ENCODE measurements at places on chromosomes 7 and 10.

- no peak for DNase-seq
These were observed 240.3 kb upstream of the KLF6 start for GRCh38 chr10:4025339-4025738.

DNA sequence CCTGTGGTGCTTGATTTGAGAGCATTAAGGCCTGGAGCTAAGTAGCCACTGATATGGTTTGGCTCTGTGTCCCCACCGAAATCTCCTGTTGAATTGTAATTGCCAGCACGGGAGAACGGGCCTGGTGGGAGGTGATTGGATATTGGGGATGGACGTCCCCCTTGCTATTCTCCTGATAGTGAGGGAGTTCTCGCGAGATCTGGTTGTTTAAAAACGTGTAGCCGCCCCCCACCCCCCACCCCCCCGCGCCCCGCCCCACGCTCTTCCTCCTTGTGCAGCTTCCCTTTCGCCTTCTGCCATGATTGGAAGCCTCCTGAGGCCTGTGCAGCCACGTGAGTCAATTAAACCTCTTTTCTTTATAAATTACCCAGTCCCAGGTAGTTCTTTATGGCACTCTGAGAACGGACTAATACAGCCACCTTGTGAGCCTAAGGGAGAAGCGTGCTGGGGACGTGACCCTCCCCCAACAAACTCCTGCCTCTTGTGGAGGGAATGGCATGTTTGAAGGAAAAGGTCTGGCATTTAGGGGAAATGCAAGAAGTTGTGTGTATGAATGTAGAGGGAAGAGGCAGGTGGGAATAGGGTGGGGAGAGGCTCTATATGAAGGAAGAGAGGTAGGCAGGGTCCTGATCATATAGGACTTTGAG is 118.0 kb upstream of the KMT2C start:
- DNase-seq, result no peak

DNA sequence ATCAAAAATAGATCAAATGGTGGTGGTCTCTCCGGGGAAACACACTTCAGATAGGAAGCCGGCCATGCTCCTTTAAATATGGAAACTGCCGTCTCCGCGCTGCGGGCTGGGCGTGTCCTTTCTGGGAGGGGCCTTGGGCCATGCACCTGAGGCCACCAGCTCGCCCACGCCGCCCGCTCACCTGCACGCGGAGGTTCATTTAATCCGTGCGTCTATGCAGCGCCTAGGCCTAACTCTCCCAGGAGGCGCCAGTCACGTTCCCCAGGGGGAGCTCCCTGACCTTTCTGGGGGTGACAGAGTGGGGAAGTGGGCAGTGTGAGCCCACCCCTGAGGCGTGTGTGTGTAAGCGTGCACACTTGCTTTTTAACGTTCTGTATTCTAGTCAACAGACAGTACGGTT is 64.0 kb downstream of the C10orf143 start:
- DNase-seq, result no peak

- DNase-seq, result peak; percentile 69
These were observed 45.0 kb upstream of the DPYSL4 start for GRCh38 chr10:132141526-132142395.

- no peak for DNase-seq
These were observed 233.9 kb downstream of the WDR37 start for GRCh38 chr10:1290071-1290471.

- peak; percentile 36 for DNase-seq
These were observed 9.8 kb upstream of the DENND2A start for GRCh38 chr7:140650367-140650766.

- DNase-seq, result no peak
These were observed 1.3 kb downstream of the IFIT2 start for GRCh38 chr10:89303161-89303560.

DNA sequence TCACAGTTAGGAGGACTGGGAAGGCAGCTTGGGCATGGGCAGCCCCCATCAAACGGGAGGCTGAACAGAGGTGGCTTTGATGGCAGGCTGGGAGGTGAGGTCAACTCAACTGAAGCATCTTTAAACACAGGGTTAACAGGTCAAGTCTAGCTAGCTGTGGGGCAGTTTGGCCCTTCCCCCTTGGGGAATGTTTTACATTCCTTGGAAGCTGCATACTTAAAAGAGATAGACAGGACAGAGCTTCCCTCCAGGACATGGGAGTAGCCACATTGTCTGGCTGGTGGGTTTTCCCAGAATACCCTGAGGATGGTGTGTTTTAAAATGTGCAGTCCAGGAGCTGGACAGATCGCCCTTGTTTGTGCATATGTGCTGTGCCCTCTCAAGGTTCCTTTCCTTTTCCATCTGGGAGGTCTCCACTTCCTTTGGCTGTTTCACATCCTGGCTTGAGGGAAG is 6.8 kb upstream of the RASSF4 start:
- DNase-seq, result no peak

DNA sequence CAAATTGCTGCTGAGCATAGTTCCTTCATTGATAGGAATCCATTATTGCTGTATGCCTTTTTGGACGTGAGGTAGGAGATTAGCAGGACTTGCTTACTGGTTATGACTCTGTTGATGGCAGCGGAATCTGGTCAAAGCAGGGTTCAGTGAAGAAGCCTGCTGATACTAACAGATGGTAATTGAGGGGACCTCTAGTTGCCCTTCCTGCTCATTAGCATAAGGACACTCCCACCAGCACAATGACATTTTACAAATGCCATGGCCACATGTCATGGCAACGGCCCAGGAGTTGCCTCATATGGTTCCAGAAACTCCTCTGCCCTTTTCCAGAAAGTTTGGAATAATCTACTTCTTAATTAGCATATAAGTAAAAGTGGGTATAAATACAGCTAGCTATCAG is 417.5 kb downstream of the CDC14C start:
- DNase-seq, result no peak

DNA sequence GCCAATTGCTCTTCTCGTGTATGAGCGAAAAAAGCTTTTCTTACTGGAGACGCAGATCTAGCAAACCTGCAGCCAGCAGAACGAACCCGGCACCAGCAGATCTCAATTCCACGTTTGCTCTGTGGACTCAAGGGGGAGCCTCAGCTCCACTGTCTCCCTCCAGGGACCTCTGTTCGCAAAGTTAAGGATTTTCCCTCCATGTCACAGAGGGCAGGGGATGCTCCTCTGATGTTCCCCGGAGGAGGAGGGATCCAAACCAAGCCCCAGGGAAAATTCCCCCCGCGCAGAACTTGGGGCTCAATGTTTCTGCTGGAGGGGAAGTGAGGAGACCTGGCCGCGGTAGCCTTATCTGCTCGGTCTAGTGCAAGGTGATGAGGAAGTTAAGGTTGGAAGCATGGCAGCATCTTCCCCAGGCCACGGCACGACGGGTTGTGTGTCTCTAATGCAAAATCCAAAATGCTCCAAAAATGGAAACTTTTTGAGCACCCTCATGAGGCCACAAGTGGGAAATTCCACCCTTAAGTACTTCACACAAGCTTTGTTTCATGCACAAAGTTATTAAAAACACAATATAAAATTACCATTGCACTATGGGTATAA is 9.0 kb downstream of the IQCE start:
- DNase-seq, result no peak

DNA sequence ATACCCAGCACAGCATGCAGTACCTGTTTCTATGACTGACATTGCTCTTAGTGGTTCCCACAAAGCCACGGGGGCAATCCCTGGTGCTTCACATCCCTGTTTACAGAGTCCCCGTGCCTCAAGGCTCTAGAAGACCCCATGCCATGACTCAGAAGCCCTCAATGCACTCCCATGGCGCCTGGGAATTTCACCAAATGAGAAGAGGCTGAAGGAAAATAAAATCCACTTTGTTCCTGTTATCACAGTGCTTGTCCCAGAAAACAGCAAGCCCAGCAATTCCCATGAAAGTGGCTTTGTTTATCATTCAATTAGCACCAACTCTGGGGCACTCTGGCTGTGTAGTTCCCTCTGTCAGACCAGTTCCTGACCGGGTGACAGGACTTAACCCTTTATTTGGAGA is 268.3 kb downstream of the TNS3 start:
- DNase-seq, result no peak

GRCh38 chr10:83373671-83374070 is 765.6 kb upstream of the GHITM start:
- DNase-seq, result no peak

DNA sequence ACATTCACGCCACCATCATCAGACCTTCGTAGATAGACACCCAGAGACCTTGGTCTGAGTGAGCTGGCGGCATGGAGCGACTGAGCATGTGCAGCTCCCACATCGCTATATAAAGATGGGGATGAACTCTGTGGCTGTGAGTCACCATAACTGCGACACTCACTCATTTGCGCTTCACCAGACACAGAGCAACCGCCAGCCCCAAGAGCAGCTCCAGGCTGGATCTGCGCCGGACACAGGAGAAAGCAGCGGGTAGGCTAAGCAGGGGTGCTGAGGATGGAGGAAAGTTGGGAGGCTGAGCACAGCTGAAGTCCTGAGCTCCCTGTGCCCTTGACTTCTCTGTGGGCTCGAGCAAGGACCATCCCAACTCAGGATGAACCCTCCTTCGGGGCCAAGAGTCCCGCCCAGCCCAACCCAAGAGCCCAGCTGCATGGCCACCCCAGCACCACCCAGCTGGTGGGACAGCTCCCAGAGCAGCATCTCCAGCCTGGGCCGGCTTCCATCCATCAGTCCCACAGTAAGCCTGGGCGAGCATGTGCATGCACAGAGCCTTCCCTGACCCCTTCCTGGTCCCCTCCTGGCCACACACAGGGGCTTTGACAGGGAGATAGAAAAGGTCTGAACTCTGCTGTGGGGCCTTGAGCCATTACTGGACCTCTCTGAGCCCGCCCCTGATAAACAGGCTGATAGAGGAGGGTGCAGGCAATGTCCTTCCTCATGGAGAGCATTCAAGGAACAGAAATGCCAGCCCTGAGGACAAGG is at the start of gene OPN4:
Gene OPN4 (plus strand): TSS at position 137 of the 762 bp plus-strand sequence. CDS start 237 bp downstream, at position 374.
- peak; percentile 68 for DNase-seq

GRCh38 chr10:71981015-71981875 is 17.1 kb downstream of the CHST3 start:
- peak; percentile 71 for DNase-seq

DNA sequence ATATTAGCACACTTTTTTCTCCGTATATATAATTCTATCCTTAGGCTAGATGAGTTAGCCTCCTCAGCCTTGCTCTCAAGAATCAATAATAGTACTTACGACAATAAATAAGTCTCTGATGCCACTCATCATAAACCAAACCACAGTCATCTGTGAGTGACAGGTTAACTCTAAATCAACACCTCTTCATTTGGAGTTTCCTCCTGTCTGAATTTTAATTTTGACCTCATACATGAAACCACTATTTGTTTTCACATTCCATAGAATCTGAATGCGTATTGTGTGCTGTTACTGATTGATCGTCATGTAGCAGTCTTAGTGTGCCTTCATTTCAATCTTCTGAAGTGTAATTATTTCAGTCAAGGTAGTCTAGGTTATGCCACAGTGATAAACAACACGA is 85.8 kb downstream of the HGF start:
- DNase-seq, result no peak

DNA sequence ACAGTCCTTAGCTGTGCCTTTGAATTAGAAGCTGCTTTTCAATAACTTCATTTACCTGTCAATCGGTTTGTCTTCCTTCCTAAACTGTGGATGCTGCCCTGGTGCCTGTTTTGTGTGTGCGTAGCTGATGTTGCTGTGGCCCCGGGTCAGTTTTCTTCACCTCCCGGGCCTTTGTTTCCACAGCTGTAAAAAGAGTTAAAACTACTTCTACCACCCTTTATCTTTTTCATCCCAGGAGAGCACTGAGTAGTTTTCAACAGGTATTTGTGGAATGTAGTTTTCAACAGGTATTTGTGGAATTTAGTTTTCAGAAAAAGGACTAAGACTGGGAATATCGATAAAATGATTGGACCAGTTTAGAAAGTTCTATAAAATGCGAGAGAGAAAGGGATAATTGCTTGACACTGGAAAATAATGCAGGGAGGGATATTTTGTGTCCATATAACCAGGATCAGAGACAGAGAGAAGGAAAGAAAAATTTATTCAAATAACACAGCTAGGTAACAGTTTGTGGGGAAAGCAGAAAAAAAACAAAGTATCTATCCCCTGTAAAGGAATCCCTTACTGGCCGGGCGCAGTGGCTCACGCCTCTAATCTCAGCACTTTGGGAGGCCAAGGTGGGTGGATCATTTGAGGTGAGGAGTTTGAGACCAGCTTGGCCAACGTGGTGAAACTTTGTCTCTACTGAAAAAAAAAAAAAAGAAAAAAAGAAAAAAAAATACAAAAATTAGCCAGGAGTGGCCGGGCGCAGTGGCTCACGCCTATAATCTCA is 15.9 kb upstream of the IGF2BP3 start:
- DNase-seq, result no peak

DNA sequence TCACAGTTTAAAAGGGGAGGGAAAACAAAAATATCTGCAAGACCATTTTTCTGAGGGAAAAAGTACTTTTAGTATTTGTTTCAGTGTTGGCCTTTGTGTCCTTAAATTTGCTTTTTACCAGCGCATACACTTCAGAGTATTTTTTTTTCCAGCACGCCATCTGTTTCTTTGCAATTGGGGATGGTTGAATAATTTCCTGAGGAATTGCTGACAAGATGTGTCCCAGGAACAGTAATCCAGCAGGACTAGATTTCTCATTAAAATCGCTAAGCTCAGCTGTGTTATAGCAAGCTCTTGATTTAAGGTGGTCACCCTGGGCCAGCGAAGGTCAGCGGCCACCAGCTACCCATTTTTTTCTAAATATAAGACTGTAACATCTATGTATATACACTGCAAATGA is 156.9 kb upstream of the RHOBTB1 start:
- DNase-seq, result no peak

DNA sequence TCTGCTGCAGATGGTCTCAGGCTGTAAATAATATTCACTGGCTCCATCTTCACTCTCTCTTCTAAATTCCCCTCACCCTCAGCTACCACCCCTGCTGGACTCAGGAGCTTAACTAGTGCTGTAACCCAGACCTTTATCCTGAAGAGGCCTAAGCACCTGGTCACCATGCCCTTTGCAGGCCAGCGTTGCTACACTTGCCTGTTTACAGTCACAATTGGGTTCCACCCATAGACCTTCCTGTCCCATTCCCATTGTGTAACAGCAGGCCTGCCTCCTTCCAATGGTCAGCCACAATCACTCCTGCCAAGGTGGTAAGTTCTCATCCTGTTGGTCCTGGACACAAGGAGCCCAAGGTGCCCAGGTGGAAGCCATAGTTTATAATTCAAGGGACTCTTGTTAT is 85.9 kb upstream of the IFRD1 start:
- DNase-seq, result no peak

DNA sequence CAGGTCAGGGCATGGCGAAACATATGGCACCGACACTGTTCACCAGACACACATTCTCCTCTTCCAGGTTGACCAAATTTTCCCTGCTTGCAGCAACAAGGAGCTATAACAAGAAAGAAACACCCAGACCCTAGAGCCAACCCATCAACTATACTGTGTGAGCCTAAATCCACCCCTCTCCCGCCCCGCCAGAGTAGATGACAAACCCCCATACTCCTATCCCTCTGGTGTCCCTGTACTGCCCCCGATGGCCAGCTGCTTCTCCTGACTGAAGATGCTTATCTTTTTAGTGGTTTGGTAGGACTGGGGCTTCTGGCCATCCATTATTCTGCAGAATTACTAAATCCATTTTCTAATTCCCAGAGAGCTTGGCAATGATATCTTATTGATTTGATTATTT is 70.1 kb upstream of the EEPD1 start:
- DNase-seq, result no peak

GRCh38 chr7:43779045-43779812 is 20.7 kb downstream of the BLVRA start:
- no peak for DNase-seq
